ENCODE measurements at places on chromosomes 5 and 9.

- no peak for DNase-seq
These were observed 93.8 kb upstream of the NTRK2 start for GRCh38 chr9:84575705-84576104.

GRCh38 chr5:96248131-96248530, 184.9 kb downstream of the PCSK1 start:
- DNase-seq = no peak

DNA sequence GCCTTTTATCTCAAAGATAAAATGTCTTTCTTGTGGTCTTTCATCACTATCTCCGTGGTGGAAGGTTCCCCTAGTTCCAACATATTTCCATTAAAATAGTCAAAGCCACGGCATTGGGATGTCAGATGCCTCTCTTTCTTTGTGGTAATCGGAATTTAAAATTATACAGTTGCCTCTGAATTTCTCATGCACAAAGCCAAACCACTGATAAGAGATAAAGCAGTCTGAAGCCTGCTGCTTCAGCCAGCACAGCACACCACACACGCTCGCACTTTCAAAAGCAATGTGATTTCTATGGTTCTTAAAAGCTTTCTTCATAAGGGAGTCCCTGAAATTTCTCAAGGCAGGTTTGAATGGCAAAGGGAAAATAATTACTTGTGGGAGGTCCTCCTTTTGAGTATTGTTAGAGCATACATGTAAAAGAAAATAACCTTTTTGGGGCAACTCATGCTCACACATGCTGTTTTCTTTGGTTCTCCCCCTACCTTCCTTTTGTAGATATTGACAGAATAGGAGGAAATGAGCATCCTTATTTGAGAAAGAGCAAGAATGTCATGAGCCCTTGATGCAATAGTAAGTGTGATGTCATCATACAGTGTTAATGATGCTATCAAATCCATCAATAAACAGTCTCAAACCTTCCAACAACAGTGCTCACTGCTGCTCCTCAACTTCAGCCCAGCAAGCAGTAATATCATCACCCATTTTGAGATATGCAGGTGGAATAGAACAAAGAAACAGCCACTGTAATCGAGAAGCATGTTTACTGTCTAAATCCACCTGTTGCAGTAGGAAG, 85.7 kb upstream of the PPP1R2B start:
- no peak for DNase-seq

DNA sequence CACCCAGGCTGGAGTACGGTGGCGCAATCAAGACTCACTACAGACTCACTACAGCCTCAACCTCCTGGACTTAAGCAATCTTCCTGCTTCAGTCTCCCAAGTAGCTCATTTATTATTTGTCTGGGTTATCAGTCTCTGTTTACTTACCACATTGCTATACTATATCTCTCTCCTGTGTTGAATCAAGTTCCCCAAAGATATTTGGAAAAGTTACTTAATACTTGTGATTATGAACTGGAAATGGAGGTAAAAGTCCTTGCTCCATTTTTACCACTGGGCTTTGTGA, 55.6 kb downstream of the ANGPTL2 start:
- DNase-seq = no peak

- no peak for DNase-seq
These were observed 74.0 kb downstream of the WDR41 start for GRCh38 chr5:77418162-77418561.

DNA sequence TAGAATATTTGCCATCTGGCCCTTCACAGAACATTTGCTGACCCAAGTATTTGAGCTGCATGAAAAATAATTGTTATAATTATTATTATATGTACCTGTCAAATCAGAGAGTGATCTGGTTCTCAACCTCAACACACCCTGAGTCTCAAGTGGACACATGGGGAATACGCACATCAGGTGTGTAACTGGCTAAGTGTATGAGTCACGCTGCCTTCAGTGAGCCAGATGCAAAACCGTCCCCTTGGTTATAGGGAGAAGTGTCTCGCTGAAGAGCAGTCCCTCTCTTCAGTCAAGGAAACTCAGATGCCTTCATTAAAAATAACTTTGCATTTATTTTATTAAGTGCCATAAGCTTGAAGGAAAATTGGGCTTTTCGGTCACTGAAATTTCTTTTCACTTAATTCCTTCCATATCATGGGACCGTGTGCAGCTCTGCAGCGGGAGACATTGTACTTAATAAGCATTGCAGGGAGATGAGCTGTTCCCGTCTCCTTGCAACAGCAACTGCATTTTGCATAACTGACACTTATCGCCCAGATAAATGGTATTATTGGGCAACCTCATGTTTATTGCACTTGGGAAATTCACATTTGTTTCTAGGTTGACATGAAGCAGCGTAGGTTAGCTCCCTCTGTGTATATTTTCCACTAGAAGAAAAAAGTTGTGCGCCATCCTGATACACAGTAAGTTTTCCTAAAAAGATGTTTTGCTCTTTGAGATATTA, 512.3 kb upstream of the DAP start:
- no peak for DNase-seq

GRCh38 chr9:19049917-19050636, 850 bp downstream of the RRAGA start:
- no peak for DNase-seq

DNA sequence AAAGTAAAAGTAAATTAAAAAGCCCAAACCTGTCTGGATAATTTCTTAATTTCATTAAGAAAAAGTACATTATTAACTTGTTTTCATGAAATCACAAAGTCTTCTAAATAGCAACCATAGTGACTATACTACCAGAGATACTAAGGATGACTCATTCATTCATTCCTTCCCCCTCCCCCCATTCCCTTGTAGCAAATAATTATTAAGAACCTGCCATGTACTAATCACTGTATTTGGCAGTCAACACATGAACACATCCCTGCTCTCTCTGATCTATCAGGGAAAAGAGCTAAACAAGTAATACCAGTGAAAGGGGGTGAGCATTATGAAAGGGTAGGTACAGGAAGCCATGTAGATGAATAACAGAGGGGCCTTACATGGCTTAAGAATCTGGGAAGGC, 203.9 kb downstream of the CWC27 start:
- DNase-seq = no peak

DNA sequence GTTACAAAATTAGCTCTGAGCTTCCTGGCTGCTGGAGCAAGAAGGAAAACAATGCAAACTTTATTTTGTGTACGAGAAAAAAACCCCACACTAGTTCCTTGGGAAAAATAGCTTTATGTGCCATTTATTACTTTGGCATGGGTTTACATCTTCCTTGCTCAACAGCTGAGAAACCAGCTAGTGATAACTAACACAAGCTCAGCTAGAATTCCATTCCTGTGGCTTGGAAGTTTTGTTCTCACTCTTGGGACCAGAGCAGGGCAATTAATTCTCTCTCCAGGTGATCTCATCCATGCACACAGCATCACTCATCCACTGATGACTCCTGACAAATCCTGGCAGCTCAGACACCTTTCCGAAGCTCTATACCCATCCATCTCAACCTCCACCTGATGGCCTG, 104.1 kb downstream of the CRB2 start:
- DNase-seq = no peak

- DNase-seq = peak; percentile 74
These were observed 20.1 kb upstream of the PTGS1 start for GRCh38 chr9:122350577-122351355.
